Activated naive CD8-positive, alpha-beta T cell treated with anti-CD3 and anti-CD28 coated beads, Interleukin-2, amount 10 ng/mL, durations not matched to agents 7 days and 5 days (primary cell): ENCODE measurements at places on chromosomes 1 and 21.
A peak's percentile ranks its signal among the peaks of the same experiment; 100 is the strongest.

DNA sequence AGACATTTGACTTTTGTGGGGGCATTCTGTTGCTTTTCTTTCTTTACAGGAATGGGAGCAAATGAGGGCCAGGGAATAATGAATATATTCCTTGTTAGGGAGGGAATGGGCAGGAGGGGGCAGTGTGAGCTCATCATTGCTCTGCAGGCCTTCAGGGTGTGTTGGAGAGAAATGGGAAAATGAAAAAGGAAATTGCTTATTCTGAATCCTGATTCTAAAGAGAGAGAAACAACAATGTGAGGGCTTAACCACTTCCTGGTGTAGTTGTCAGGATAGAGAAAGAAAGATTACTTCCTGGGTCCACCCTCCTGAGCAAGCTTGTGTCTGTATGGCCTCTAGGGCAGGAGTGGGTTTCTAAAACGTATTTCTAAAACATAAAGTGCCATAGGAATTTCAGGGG is 28.3 kb downstream of the VANGL2 start:
- DNase-seq: no peak

DNA sequence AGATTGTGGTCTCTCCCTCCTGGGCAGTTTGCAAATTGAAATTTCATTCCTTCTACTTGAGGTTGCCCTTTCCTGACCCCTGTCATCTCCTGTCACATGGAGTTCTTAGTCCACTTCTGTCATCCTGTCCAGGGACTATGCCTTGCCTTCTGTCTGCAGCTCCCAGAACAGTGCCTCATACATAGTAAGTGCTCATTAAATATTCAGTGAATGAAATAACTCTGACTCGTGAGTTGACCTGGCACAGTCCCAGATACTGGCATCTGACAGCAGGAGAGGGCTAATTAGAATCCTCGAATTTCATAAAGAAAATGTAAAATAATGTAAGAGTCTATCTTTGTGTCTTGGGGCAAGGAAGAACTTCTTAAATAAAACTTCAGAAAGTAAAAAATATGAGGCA is 50.8 kb downstream of the CNIH3 start:
- DNase-seq: no peak

DNA sequence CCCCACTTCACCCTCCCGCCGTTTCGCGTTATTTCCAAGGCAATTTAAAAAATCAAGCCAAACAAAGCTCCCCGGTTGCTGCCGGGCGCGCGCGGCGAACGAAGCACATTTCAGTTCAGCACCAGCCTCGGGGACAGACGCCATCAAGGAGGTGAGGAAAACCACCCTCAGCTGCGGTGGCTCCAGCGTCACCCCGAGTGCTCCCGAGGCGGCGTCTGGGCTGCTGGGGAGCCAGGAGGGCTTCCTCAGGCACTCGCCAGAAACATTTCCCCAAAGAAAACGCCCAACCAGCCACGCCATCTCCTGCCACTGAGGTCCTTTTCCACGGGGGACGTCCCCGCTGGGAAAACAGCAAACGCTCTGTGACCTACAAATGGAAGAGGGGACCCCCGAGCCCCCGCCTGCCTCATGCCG is 623 bp downstream of the GNG4 start:
- DNase-seq: peak; percentile 75

DNA sequence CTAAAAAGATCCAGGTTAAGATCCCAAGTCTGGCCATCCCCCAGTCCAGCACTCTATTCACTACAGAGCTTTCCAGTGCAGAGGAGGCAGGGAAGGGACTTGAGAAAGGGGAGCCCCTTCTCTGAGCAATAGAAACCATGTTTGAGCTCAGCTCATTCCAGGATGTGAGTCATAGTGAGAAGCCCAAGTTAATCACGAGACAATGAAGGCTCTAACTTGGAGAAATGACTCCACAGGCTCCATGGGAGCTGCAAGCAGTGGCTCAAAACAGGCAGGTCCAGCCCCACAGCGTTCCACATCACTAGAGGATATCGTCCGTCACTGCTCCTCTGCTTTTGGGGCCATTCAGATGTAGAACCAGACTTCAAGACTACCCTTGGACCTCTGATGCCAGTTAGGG is 59.1 kb downstream of the CAMK2N1 start:
- DNase-seq: no peak

GRCh38 chr1:18486195-18486594 is 5.5 kb downstream of the KLHDC7A start:
- no peak for DNase-seq

- peak; percentile 28 for DNase-seq
These were observed 3.3 kb upstream of the NECTIN4 start for GRCh38 chr1:161092621-161093028.

DNA sequence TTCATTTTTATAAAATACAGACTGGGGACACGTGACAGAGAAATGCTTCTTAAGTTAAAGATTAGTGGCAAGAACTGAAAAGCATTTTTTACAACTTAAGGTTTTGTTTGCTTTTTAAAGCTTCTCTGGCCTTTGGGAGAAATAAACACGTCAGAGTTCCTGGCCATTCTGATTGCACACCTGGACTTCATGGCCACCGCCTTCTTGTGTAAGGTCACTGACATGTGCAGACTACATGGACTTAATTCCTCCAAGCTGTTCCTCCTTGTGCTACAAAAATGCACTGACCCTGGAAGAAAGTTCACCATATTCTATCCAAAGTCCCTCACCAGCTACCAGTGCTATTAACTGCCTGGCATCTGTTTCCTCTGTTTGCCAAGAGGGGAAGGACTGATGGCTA is 56.1 kb downstream of the GADD45A start:
- no peak for DNase-seq

GRCh38 chr21:32592929-32593502 is 7.7 kb upstream of the TCP10L start:
- DNase-seq: no peak

DNA sequence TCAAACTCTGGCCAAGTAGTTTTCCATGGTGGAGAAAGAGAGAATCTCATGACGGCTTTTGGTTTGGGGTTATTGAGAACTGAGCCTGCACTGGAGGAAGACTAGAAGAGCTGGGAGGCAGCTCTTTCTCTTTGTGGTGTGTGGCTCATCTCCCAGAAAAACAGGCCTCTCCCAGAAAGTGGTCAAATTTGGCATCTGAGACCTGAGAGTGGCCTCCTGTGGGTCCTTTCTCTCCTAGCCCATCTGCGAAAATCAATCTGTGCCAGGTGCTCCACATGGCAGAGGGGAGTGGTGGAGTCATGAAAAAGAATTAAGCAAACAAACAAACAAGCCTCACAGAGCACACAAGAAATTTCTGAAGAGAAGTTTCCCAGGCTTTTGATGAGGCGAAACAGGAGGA is 305.0 kb downstream of the ST6GALNAC3 start:
- DNase-seq: no peak

DNA sequence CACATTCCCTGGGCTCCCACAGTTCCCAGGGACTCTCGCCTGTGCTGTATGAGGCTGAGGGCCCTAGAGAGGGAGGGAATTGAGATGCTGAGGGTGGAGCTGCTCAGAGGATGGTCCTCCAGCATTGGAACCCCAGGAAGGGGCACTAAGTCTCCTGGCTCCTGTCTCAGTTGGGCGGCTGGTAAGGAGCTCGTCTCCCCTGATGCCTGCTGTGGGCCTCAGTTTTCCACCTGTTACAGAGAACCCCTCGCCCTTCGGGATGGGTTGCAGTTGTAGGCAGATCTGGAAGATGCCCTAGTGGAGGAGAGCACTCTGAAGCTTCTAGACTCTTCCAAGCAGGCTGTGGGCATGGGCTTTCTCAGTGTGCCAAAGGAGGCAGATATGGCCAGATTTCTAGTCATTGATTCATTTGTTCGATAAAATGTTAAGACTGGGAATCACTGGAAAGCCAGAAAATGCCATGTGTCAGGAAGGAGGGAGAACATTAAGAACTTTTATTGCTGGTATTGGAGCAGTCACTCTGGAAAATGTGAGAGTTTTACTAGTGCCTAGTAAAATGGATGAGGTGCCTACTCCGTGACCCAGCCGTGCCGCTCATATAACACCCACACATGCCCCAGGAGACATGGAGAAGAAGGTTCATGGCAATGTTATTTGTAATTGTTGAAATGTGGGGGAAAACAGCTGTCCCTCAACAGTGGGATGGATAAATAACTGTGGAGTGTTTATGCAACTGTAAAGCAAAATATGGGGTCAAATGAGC is 828 bp upstream of the MYBPH start:
- DNase-seq: no peak

GRCh38 chr1:24992761-24993211 is 62.7 kb upstream of the RUNX3 start:
- DNase-seq: no peak

GRCh38 chr1:36126005-36126716 is 1.1 kb upstream of the COL8A2 start:
- no peak for DNase-seq

DNA sequence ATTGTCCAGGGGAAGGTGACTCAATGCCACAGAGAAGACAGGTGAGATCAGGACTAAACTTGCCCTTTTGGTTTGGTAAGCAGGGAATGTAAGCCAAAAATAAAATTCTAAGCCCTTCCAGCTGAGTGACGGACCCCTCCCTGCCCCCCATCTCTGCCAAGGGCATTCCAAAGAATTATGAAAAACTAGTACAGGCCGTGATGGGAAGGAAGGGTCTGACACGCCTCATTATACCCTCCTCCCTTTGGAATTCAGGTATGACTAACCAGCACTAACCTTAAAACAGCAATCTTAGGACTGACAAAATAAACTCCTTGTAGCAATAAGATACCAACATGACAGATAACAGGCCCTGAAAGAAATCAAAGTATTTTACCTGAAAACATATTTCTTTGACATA is 99.6 kb downstream of the GABPA start:
- DNase-seq: no peak

DNA sequence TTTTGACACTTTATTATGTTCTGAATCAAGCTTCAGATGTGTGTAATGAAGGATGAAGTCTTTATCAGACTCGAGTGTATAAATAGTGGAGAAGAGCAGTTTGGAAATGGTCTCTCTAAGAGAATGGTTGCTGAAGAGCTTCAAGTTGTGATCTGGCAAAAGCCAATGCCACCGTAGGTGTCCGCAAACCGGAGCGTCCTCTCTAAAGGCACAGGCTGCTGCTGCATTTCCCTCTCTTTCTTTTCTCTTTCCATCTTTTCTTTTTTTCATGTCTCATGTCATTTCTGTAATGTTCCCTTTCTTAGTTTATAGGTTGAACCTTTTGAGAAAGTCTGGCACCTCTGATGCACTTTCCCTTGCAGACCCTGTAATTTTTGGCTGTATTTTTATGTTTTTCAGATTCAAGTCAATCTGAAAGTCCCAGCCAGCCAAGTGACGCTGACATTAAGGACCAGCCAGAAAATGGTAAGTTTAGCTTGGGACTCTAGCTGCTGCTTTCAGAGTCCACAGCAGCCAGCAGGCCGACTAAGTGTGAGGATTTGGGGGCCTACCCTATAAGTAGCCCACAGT is 194.8 kb downstream of the NFIA start:
- DNase-seq: no peak

DNA sequence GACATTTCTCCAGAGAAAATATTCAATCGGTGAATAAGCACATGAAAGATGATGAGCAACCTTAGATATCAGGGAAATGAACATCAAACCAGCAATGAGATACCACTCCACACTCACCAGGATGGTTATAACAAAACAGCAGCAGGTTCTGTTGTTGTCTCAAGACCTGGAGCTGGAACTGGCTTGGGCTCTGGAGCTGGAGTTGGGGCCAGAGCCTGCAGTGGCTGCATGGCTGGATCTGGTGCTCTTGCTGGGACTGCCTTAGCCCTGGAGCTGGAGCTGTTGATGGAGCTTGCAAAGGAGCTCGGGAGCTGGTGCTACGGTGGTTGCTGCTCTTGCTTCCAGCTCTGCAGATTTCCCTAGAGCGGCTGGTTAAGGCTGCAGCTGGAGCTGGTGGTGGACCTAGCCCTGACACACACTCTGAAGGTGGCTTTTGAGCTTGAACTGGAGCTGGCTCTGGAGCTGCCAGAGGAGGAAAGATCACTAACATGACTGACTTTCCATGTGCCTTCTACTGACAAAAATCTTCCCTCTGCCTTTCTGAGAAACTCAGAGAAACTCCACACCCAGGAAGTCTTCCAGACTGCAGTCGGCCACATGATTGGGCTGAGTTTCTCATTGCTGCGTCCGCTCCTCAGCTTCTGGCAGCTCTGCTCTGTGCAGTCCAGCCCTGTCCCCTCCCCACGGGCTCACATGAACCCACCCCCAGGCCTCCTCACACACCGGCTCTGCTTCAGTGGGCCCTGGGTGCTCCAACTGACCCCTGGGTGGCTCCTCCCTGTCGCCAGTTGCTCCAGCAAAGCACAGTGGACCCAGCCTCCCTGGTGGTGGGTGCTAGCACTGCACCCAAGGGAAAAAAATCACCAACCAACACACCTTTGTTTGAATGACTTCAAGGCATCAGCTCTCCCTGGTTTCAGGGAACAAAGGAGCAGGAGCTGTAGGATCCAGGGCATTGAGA is 139.1 kb upstream of the FMN2 start:
- DNase-seq: no peak

GRCh38 chr1:30032302-30032701 is 691.1 kb downstream of the MATN1 start:
- no peak for DNase-seq

GRCh38 chr1:20355828-20356735 is 65.4 kb downstream of the VWA5B1 start:
- DNase-seq: no peak

GRCh38 chr1:5200006-5200405 is 545.6 kb downstream of the AJAP1 start:
- DNase-seq: no peak
